ENCODE measurements at places on chromosomes 5 and 9.

DNA sequence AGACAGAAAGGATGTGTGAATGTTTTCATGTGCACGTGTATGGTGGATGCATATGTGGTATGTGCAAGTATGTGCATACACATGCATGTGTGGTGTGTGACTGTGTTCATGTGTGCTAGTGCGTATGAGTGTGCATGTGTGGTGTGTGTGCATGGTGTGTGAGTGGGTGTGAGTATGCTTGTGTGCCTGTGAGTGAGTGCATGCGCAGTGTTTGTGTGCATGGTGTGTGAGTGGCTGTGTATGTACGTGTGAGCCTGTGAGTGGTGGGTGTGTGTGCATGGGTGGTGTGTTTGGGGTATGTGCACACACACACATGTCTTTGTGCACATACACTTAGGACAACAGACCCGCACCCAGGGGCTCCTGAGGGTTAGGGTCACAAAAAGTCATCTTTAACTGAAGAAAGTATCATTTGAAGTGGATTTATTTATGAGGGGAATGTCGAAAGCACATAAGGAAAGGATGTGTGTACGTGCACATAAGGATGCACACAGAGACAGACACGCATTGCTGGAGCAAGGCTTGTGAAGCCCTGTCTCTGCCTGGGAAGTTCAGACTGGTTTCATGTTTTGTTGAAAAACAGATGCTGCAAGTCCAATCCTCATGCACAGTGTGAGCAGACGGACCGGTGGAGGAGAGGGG, 237.0 kb downstream of the SYK start:
- no peaks in the 10 kb centered on the region for H3K27me3 ChIP-seq
- H3K27ac ChIP-seq: peak overlapping the region; percentile 1
- peaks cover 63% of the 10 kb centered on the region for H3K4me1 ChIP-seq
- H3K36me3 ChIP-seq: no peaks in the 10 kb centered on the region
- H3K4me3 ChIP-seq: no peak overlapping the region
- DNase-seq: no peak

- H3K36me3 ChIP-seq: no peaks in the 10 kb centered on the region
- no peak for DNase-seq
- H3K27ac ChIP-seq: no peak overlapping the region
Measured at GRCh38 chr5:77390795-77391194, 101.3 kb downstream of the WDR41 start.

- peaks cover 16% of the 10 kb centered on the region for H3K27me3 ChIP-seq
- H3K4me3 ChIP-seq: no peak overlapping the region
- peak; percentile 59 for DNase-seq
- no peak overlapping the region for H3K27ac ChIP-seq
Measured at GRCh38 chr5:42583322-42583721, 160.1 kb downstream of the GHR start.

- no peak overlapping the region for H3K4me3 ChIP-seq
- peaks cover 2% of the 10 kb centered on the region for H3K4me1 ChIP-seq
- no peaks in the 10 kb centered on the region for H3K27me3 ChIP-seq
Measured at GRCh38 chr5:173744551-173744950, 128.1 kb upstream of the BOD1 start.

- peak; percentile 6 for DNase-seq
- peaks cover 2% of the 10 kb centered on the region for H3K4me1 ChIP-seq
- H3K27ac ChIP-seq: peak within 1 kb of the TSS; percentile 27
- peaks cover 36% of the 10 kb centered on the region for H3K27me3 ChIP-seq
- H3K36me3 ChIP-seq: no peaks in the 10 kb centered on the region
Measured at GRCh38 chr5:59893429-59894227, at the start of gene PDE4D. PDE4D (minus strand) TSS chr5:59893726.
